ENCODE measurements at places on chromosomes 6 and 20.

GRCh38 chr6:158819213-158819976 is at the start of gene EZR:
Gene EZR (minus strand): TSS chr6:158819368. CDS start chr6:158818093, 1,275 bp downstream.
- DNase-seq, result peak; percentile 90

DNA sequence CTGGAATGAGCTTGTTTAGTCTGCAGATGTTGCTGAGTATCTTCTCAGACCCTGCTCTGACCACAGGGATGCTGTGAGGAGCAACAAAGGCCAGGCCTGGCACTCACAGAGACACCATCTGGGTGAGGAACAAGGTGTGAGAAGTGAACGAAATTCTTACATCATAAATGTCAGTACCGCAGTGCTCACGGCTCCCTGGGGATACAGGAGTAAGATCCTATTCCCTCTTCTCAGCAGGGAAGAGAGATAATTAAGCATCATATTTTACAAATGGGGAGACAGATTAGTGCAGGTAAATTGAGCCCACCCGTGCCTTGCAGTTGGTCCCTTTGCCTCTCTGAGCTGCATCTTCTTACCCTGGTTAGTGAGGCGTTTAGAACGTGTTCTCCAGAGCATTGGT is 106.2 kb downstream of the DTD1 start:
- no peak for DNase-seq

GRCh38 chr6:67898875-67899274 is 736.2 kb upstream of the ADGRB3 start:
- DNase-seq, result no peak

- no peak for DNase-seq
Measured at GRCh38 chr20:972256-972655, 29.9 kb downstream of the RSPO4 start.

DNA sequence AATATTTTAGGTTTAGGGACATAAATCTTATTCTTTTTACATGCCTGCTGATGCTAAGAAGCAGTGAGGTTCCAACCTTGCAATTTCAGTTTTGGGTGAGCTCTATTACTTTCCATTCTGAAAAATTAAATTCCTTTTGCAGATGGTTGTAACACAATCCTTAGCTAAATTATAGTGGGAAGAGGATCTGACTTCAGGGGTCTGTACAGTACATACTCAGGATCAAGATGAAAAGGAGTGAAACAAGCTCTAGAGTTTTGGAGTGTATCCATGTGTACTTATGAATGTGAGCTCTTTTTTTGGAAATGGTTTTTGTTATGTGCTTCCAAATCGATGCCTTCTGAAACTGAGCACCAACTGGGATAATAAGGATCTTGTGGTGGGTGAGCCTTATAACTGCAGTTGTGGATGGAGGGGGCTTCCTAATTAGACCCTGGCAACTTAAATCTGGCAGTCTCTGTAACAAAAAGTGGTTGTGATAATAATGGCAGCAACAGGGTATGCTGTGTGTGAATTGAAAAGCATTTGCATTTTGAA is 218.8 kb upstream of the MAP3K7 start:
- DNase-seq, result no peak

DNA sequence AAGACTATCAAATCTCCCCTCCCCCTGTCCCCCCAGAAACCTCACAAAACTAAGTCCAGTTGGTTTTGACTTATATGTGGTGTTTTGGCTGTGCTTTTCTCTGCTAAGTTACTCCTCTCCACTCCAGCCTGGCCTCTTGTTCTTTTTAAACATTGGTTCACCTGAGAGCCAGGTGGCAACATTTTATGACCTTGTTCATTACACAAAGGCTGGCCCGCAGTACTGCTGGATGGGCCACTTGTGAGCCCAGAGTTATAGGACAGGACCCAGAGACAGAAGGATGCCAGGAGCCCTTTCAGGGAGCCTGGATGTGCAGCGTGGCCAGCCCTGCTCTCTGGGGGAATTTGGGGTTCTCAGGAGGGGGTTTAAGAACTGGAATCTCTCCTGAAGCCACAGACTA is 90.0 kb downstream of the RAMACL start:
- DNase-seq, result no peak

DNA sequence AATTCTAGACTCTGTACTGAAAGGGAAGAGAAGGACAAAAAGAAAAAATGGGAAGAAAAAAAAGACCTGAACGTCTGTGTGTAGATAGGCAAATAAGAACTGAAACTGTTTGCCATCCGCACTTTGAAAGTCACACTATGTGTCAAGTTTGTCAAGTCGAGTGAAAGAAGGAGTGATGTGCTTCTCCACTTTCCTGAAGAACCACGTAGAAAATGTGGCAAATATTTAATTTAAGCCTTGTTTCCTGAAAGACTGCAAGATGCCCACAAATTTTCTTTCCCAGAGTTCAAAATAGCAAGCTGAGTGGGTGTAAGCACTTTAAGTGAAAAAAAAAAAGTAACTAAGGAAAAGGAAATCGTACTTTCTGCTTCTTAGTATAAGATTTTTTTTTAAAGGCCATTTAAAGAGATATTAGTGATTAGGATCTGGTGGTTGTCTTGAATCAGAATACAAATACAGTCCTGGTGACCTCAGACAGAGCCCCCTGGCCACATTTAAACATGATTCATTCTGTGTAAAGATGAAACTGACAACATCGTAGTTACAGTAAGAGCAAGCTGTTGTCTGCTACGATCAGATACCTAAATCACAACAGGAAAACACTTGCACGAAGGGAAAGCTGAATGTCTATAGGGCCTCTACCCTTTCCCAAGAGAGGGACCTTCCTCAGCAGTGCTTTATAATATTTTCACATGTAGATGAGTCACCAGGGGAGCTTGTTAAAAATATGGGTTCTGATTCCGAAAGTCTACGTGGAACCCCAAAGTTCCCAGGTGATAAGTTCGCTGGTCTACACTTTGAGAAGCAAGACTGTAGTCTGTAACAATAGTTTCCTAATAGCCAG is 102.3 kb downstream of the HIVEP2 start:
- peak; percentile 65 for DNase-seq

GRCh38 chr6:88916615-88917208 is 46.7 kb downstream of the RNGTT start:
- DNase-seq, result peak; percentile 22

GRCh38 chr6:53410508-53411258 is 61.9 kb upstream of the ELOVL5 start:
- peak; percentile 43 for DNase-seq

DNA sequence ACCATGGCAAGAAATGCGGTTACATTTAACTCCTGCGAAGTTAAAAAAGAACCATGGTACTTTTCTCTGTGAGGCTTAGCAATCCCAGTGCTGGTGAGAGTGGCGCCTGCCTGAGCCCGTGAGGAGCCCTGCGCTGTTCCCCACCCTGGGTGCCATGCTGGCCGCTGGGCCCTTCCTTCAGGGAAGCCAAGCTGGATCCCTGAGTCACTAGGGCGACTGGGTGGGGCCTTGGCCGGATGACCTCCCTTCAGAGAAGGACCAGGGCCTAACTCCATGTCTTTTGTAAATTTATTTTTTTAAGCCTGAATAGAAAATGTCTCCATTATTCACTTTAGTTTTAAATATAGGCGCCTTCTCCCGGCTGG is 209.1 kb downstream of the ERMARD start:
- no peak for DNase-seq

- DNase-seq, result no peak
Measured at GRCh38 chr6:96286503-96286902, 235.1 kb upstream of the UFL1 start.

- no peak for DNase-seq
Measured at GRCh38 chr6:41707565-41708200, 27.7 kb downstream of the TFEB start.

DNA sequence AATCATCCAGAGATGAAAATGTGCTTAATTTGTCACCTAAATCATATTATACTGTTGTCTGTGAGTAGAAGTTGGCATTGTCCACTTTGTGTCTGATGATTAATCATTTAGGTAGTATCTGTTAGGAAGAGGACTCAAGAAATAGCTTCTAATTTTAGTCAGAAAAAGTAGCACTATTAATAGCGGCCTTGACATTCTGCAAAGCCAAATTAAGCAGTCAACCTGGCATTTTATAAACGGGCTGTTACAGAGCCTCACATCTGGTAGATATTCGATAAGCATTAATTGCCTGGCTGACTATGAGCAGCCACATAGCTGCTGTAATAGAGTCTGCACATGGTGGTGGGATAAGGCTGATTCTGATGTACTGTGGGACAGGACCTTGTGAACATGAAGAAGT is 99.5 kb downstream of the KLHL32 start:
- no peak for DNase-seq

- DNase-seq, result no peak
Measured at GRCh38 chr6:21103626-21104224, 489.8 kb upstream of the SOX4 start.

DNA sequence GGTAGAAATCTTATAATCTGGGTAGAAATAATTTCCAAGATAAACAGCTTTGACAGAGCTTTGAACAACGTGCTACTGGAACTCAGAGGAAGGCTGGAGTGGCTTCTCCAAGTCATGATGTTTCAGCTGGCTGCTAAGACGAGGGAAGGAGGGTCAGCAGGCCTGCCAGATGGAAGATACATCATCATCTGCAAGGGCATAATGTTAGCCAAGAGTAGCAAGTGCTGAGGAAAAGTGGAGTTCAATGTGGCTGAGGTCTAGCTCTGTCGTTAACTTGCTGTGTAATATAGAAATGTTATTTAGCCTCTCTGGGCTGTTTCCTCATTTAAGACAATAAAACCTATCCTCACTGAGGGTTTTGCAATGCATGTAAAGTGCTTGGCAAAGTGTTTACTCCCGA is 35.1 kb downstream of the RGS17 start:
- no peak for DNase-seq

- DNase-seq, result no peak
Measured at GRCh38 chr20:37238426-37238825, 23.2 kb downstream of the GHRH start.

DNA sequence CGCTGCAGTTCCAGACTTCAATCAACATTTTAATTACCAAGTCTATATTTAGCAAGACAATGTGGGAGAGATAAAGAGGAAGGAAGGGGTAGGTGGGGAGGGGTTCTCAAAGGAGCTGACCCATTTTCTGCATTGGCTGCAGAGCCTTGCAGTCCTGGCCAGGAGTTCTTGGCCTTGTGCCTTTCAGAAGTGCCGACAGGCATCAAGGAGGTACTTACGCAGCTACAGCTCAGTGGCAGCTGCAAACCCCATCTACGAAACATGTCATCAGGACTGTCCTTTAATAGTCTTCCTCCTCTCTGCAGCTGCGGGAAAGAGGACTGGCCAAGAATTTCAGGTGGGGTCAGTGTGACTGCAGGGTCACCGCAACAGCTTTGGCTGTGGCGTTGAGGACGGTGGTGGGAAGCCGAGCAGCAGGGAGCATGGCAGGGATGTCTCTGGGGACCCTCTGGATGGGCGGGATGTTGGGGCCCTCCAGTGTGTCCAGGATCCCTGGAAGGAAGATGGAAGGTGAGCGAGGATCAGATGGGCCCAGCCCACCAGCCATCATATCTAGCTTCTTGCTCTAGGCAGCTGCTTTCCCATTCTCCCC is 1.8 kb upstream of the LRRC73 start:
- no peak for DNase-seq

- no peak for DNase-seq
Measured at GRCh38 chr20:52446421-52447224, 255.0 kb upstream of the ZFP64 start.

- DNase-seq, result peak; percentile 26
Measured at GRCh38 chr6:41531591-41532582, 14.3 kb upstream of the FOXP4 start.

GRCh38 chr6:134758621-134759020 is 191.3 kb downstream of the ALDH8A1 start:
- no peak for DNase-seq

DNA sequence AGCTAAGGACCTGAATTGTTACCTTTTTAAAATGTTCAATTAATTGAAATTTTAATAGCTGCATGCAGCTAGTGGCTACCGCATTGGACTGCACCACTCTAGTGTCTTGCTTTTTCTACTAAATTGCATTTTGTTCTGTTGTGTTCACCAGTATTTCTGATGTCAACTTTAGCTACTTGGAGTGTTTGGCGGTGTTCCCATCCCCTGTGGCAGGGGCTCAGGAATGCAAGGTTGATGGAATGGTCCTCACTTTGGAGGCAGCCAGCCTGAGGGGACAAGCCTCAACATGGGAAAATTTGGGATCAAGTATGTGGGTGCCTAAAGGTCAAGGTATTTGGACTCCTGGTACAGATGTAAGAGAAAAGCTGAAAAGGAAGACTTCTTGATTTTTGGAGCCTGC is 230.1 kb upstream of the PRND start:
- no peak for DNase-seq

DNA sequence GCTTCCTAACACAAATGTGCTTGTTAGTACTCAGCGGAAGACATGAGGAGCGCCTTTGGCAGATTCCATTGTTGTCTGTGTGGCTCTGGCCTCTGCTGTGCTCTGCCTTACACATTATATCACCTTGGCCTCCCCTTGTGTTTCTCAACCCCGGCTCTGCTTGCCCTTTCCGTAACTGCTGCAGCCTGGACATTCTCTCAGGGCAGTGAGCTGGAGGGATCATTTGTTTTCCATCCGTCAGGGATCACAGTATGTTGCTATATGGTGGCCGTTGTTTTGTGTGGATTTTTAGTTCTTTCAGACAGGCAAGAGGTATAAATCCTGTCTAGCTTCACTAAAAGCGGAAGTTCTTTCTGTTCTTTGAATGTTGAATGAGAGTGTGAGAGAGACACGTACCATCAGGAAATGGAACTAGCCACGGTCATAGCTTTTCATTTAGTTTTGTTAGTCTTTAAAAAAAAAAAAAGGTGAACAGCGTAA is 175.1 kb downstream of the JARID2 start:
- DNase-seq, result no peak

GRCh38 chr6:137904822-137905617 is 38.0 kb downstream of the TNFAIP3 start:
- DNase-seq, result peak; percentile 77

- peak; percentile 94 for DNase-seq
Measured at GRCh38 chr6:108737594-108738546, 110.4 kb upstream of the ARMC2 start.

GRCh38 chr6:135675862-135676261 is 175.6 kb upstream of the PDE7B start:
- peak; percentile 70 for DNase-seq

DNA sequence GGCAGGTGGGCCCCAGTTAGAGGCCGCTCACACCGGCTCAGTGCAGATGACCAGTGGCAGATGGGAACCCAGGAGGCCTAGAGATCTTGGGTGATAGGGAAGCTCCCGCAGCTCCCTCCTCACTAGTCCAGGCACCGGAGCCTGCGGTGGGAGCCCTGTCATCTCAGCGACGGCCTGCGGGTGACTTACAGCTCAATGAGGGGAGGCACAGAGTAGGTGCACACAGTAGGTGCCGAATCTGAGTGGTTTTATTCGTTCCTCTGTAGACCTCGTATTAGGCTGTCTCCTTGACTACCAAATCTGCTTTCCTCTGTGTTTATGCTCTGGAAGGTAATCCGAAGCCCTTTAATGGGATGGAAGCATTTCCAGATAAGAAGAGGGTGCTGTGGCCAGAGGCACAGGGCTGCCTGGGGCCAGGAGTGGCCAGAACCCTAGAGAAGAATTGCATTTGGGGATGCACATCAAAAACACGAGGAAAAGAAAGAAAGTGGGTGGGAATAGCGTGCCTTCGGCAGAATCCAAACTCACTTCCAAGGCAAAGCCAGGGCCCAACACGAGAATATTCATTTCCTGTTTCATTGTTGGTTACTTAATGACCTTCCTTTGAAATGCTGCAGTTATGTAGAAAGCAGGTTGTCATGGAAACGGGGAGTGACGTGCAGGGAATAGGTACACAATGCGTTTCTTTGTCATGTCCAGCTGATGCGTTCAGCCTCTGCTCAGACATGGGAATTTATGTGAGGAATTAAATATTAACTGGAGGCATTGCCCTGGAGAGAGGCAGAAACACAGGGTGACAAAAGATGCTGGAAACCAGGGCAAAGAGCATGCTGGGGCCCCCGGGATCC is 24.7 kb downstream of the MYT1 start:
- DNase-seq, result peak; percentile 99

All from kidney tubule cell (primary cell).